Caudate nucleus (tissue), 63 donors: ENCODE measurements at places on chromosomes 1 and 21.

DNA sequence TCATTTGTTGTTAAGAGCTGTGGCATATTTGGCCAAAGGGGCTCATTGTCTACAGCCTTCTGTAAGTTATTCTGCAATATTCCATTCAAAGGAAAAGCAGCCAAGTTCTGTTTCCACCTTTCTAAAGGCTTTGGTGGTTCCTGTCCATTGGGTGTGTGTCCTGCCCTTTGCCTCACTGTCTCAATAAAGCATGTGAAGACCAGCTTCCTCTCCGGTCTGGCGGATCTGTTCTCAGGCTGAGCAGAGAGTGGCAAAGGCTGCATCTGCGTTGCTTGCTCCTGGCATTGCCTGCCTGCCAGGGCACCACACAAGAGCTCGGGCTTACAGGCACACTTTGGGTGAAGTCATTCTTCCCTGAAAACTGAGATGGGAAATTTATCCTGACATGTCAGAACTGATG lies 34.9 kb downstream of the ST6GALNAC3 start:
- DNase-seq: no peak

DNA sequence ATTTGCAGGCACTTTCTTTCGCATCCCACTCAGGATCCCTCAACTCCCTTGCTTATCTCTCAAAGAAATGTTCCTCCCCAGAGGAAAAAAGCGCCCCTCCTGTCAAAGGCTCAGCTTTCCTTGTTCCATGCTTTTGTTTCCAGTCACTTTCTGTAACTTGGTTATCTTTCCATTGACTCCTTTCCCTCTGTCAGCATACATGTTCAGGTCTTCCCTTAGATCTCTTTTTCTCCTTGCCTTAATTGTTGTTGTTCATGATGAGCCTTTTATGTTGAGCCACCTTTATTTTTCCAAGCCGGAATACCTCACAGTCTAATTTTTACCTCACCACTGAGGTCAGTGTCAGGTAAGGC lies 46.5 kb upstream of the PODN start:
- DNase-seq: no peak

GRCh38 chr1:172357753-172358385 lies 62.6 kb upstream of the C1orf105 start:
- DNase-seq: no peak

- no peak for DNase-seq
Measured at GRCh38 chr21:31220575-31220974, 123.5 kb downstream of the TIAM1 start.

DNA sequence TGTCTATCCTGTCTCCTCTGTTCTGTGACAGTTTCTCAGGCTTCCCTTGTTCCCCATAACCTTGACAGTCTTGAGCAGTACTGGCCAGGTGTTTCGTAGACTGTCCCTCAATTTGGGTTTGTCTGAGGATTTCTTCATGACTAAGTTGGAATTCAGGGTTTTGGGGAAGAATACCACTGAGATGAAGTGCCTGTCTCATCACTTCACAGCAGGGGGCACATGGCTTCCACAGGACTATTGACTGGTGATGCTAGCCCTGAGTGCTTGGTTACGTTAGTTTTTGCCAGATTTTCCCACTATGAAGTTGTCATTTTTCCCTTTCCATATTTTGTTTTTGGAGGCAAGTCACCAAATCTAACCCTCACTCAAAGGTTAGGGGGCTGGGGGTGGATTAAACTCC lies 45.7 kb downstream of the CDCP2 start:
- no peak for DNase-seq

- no peak for DNase-seq
Measured at GRCh38 chr1:213049232-213049631, 1.8 kb upstream of the RPS6KC1 start.

GRCh38 chr1:197213193-197213592 lies 54.9 kb upstream of the CRB1 start:
- DNase-seq: no peak

DNA sequence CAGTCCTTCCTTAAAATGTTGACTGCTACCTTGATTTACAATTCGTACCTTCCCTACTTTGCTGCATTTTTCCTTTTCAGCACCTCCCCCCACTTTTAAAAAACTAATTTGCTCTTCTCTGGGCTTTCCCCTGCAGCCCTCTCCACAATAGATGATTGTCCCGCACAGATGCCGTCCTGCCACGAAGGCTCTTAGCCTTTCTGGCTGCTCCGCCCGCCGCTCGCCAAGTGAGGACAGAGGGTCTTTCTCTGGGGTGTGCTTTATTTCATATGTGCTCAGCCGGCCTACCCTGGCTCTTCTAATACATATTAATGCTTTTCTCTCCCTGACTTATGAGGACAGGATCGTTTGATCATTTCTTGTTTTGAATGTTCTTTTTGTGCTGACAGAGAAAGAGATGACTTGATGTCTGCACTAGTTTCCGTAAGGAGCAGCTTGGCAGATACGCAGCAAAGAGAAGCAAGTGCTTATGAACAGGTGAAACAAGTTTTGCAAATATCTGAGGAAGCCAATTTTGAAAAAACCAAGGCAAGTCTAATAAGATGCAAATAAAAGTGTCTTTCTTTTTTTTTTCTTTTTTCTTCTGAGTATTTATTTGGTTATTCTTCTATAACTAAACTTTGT lies 60.6 kb downstream of the SDCCAG8 start:
- DNase-seq: peak; percentile 64

- no peak for DNase-seq
Measured at GRCh38 chr1:161390559-161390858, 22.8 kb upstream of the CFAP126 start.

DNA sequence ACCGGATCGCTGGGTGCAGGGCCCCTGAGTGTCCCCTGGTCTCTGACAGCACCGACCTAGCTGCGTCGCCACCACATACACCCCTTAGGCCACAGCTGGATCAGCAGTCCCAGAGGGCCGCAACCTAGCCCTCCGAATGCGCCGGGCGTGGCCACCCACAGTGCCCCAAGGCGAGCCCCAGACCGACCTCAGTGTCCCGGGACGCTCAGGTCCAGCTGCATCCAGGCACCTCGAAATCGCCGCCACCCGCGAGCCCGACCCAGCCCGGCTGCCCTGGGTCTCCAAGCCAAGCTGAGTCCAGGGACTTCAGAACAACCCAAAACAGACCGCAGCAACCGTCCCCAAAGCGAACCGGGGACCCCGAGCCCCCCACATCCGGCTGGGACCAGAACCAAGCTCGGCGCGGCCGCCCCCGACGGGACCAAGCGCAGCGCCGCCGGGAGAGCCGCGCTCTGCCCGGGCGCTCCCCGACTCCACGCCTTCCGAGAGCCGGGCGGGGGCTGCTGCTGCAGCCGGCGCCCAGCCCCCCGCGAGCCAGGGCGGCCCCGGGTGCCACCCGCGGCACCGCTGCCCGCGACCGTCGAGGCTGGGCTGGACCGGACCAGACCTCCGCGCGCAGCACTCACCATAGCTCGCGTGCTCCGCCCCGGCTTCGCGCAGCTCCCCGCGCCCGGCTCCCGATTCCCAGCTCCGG lies 54.6 kb upstream of the ECE1 start:
- DNase-seq: no peak

DNA sequence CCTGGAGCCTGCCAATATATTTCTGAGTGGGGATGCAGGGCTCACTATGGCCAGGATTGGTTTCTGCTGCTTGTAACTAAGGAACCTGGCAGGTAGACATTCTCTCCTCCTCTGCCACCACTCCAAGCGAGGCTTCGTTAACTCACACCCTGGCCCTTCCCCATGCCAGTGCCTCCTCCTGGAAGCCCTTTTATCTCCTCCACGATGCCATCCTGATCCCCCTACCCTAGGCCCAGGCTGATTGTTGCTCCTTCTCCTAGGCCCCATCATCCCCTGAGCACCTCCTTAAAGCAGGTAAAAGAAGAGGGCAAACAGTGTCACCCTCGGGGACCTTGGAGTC lies 118.5 kb downstream of the DMRTB1 start:
- DNase-seq: no peak

DNA sequence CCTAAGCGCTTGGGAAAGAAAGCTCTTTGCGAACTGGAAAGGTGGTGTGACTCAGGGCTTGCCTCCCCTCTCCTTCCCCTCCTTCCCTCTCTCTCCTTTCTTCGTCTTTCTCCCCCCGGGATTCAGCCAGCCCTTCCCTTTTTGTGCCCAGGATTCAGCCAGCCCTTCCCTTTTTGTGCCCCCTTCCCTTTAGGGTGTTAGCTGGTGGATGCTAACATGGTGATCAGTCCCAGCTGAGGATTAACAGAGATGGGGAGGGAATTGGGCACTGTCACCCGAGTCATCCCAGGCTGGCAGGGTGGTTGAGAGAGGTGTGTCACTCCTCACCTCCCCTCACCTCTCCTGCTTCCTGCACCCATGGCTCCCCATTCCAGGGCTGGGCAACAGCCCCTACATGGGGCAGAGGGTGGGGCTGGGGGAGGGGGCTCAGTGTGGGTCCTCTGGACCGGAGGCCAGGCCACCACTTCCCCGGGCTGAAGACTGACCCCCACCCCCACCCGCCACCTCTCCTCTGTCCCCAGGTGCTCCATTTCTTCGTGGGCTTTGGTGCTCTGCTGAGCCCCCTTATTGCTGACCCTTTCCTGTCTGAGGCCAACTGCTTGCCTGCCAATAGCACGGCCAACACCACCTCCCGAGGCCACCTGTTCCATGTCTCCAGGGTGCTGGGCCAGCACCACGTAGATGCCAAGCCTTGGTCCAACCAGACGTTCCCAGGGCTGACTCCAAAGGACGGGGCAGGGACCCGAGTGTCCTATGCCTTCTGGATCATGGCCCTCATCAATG lies 51.5 kb downstream of the ELK4 start:
- DNase-seq: no peak

GRCh38 chr1:33966346-33967141 lies 102.7 kb downstream of the HMGB4 start:
- DNase-seq: no peak
